ENCODE measurements at places on chromosomes 1 and 21. TPM values are rescaled to one million over a fixed set of nuclear protein-coding genes. Genes with fewer than 3 reads are reported as not detected.

The KMO gene
- total RNA-seq, result 3.6 TPM

The PCP4 gene
- 10.6 TPM for total RNA-seq

The LYPLA2 gene
- 44.0 TPM for total RNA-seq

The PLPPR5 gene
- total RNA-seq, result not detected

The CTSS gene
- 137 TPM for total RNA-seq

The OR14K1 gene
- total RNA-seq, result not detected

The CASZ1 gene
- 8.3 TPM for total RNA-seq

The TIE1 gene
- total RNA-seq, result 38.3 TPM

The PRR9 gene
- not detected for total RNA-seq

The MAP3K7CL gene
- 13.3 TPM for total RNA-seq

The FNDC10 gene
- 73.6 TPM for total RNA-seq

The HHIPL2 gene
- total RNA-seq, result not detected

The AGMAT gene
- 2.3 TPM for total RNA-seq

The ARHGAP30 gene
- total RNA-seq, result 14.6 TPM

DNA sequence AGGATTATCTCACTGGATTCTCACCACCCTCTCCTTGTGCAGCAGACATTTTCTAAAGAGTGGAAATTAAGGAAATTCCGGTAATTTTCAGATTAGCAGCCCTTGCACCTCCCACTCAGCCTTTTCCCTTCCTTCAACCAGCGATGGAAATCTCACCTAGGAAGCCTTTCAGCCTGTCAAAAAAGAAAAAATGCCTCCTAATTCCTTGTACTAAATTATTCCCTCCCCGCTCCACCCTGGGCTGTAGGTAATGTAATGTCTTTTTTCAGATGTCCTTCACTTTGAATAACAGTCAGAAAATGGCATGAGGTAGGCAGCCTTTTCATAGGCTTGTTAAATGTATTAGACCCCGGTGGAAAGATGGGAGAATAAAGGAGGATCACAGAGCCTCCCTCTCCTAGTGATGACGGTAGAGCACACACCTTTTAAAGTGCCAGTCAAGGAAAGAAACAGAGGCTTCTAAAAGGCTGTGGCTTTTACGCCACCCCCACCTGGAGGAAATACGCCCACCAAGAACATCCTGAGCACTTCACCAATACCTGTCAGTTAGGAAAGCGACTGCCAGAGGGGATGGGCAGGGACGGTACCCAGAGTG lies 62.8 kb upstream of the NEK2 start:
- no peak overlapping the region for H3K4me3 ChIP-seq
- H3K36me3 ChIP-seq, result no peaks in the 10 kb centered on the region
- peaks cover 14% of the 10 kb centered on the region for H3K4me1 ChIP-seq
- H3K27me3 ChIP-seq, result no peaks in the 10 kb centered on the region
- no peak overlapping the region for H3K27ac ChIP-seq
- DNase-seq, result no peak

DNA sequence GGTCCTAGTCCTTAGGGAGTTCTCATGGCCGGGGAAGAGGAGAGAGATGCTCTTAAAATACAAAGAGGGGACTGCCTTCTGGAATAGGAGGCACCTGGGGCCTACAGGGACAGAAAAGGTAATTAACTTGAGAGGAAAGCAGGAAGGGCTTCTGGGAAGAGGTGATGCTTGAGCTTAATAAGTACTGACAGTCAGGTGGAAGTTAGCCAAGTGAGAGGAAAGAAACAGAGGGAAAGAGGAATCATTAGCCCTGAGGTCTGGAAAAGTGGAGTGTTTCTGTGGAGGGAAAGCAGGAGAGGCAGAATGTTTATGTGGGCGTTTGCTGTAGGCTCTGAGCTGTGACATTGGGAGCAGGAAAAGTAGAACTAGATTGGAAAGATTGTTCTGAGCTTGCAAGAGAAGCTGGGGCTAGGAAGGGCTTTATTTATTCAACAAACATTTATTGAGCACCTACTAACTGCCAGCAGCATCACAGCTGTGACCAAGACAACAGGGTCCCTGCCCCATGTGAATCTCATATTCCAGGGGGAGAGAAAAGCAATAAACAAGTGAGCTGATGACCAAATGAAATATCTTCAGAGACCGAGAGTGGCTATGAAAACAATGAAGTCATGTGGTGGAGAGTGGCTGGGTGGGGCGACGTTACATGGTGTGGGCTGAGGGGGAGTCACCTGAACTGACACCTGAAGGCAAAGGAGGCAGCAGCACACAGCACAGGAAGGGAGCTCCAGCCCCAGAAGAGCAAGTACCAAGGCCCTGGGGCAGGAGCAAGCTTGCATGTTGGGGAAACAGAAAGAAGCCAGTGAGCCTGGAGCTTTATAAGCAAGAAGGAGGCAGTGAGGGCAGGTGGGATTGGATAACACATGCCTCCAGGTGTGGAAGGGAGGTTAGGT lies 4.4 kb upstream of the FNDC5 start:
- H3K27ac ChIP-seq, result no peak overlapping the region
- DNase-seq, result no peak
- H3K4me3 ChIP-seq, result no peak overlapping the region
- no peaks in the 10 kb centered on the region for H3K4me1 ChIP-seq

DNA sequence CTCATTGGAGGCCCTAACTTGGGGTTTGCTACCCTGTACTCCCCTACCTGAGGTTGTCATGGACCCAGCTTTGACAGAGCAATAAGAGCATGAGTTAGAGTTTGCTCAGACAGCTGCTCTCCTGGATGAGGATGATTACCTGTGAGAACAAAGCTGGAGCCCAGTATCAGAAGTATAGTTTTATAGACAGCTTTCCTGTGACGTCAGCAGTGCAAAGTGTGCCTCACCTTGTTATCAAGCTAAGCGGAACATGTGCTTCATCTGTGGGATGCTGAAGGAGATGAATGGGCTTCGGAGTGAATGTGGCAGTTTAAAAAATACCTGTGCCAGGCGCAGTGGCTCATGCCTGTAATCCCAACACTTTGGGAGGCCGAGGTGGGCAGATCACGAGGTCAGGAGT lies 5.4 kb upstream of the WDR47 start:
- H3K4me1 ChIP-seq, result no peaks in the 10 kb centered on the region
- DNase-seq, result peak; percentile 10
- H3K27me3 ChIP-seq, result no peaks in the 10 kb centered on the region
- no peak overlapping the region for H3K4me3 ChIP-seq
- H3K36me3 ChIP-seq, result no peaks in the 10 kb centered on the region

- no peak overlapping the region for H3K27ac ChIP-seq
- H3K36me3 ChIP-seq, result no peaks in the 10 kb centered on the region
- no peaks in the 10 kb centered on the region for H3K27me3 ChIP-seq
- DNase-seq, result no peak
- H3K4me3 ChIP-seq, result no peak overlapping the region
Observed at GRCh38 chr1:170701962-170702361, 38.0 kb downstream of the PRRX1 start.

DNA sequence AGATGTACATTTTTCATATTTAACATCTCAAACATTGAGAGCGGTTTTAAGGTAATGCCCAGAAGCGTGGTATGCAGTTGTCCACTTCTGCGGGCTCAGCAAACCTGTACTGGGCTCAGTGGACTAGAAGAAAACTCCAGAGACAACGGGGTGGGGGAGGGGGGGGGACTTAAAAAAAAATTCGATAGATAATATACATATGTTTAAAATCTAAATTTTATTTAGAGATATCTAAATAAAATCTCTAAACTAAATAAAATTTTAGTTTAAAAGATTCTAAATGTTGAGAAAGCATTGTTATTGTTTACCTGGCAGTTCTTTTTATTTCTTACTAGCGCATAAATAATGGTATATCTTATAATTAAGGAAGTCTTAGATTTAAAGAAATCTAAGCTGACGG lies 1.1 kb upstream of the IL12RB2 start:
- no peak overlapping the region for H3K27ac ChIP-seq
- peaks cover 11% of the 10 kb centered on the region for H3K4me1 ChIP-seq
- no peak overlapping the region for H3K4me3 ChIP-seq
- no peaks in the 10 kb centered on the region for H3K36me3 ChIP-seq

DNA sequence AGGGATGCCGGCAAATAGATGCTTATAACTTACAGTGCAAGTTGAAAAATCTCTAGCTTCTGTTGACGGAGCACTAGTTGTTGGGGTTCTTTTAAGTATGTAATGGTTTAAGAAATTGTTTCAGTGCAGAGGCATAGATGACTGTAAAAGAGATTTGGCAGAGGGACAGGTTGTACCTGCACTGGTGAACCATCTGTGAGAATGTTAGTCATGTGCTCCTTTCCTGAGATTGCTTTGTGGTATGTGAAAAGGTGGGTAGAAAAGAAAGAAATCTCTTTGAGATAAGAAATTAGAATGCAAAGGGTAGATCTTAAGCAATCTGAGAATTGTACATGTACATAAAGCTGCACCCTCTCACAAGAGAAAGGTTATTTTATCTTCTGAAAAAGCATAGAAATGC lies 19.4 kb downstream of the ZBTB37 start:
- no peak overlapping the region for H3K27ac ChIP-seq
- no peaks in the 10 kb centered on the region for H3K27me3 ChIP-seq
- no peak overlapping the region for H3K4me3 ChIP-seq
- H3K4me1 ChIP-seq, result no peaks in the 10 kb centered on the region
- no peak for DNase-seq

DNA sequence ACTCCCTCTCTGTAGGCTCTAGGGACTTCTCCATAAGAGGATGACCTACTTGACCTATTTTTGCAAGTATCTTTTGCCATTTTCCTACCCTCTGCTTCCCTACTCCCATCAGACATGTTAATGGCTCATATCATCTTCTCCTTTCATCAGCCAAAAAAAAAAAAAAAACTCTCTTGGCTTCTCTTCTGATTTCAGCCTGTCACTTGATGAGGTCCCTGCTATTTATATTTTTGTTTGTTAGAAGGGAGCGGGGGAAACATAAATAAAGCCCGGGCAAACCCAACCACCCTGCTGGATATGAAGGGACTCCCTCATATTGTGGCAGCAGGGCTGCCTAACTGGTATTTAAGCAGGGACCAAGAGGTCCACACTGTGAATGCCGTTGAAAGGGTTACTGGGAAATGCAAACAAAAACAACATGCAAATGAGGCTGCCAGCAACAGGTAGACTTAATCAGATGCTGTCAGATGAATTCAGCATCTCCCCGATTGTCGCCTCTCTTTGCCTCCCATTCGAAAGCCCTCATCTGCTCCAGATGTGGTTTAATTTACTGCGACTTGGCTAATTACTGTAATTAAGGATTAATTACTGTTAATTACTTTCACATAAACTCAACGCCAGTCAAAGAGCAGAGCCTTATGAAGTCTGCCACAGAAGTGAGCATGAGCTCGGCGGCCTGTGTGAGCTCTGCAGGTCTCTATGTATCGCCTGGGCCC lies 172.3 kb downstream of the PBX1 start:
- H3K27ac ChIP-seq, result no peak overlapping the region
- no peaks in the 10 kb centered on the region for H3K36me3 ChIP-seq
- H3K4me1 ChIP-seq, result peaks cover 4% of the 10 kb centered on the region

GRCh38 chr1:87399264-87399663 lies 70.6 kb downstream of the LMO4 start:
- H3K36me3 ChIP-seq, result no peaks in the 10 kb centered on the region
- H3K27ac ChIP-seq, result no peak overlapping the region
- no peak for DNase-seq
- no peaks in the 10 kb centered on the region for H3K4me1 ChIP-seq
- H3K27me3 ChIP-seq, result no peaks in the 10 kb centered on the region

DNA sequence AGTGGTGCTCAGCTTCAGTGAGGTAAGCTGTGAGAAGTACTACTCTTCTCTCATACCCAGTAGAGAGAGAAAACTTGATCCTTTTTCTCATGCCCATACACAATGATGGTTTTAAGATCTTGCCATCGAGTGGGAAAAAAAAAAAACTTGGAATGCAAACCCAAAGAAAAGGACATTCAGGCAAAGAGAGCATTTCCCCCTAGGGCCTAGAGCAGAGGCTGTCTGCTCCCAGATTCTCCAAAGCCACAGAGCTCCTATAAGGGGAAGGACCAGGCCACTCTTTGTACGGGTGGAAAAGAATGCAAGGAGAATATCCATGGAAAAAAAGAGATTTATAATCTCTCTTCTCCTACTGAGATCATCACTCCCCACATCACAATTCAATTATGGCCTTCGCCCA lies 34.9 kb downstream of the MROH9 start:
- H3K4me1 ChIP-seq, result no peaks in the 10 kb centered on the region
- H3K36me3 ChIP-seq, result no peaks in the 10 kb centered on the region
- no peak for DNase-seq
- H3K27ac ChIP-seq, result no peak overlapping the region
- H3K4me3 ChIP-seq, result no peak overlapping the region

DNA sequence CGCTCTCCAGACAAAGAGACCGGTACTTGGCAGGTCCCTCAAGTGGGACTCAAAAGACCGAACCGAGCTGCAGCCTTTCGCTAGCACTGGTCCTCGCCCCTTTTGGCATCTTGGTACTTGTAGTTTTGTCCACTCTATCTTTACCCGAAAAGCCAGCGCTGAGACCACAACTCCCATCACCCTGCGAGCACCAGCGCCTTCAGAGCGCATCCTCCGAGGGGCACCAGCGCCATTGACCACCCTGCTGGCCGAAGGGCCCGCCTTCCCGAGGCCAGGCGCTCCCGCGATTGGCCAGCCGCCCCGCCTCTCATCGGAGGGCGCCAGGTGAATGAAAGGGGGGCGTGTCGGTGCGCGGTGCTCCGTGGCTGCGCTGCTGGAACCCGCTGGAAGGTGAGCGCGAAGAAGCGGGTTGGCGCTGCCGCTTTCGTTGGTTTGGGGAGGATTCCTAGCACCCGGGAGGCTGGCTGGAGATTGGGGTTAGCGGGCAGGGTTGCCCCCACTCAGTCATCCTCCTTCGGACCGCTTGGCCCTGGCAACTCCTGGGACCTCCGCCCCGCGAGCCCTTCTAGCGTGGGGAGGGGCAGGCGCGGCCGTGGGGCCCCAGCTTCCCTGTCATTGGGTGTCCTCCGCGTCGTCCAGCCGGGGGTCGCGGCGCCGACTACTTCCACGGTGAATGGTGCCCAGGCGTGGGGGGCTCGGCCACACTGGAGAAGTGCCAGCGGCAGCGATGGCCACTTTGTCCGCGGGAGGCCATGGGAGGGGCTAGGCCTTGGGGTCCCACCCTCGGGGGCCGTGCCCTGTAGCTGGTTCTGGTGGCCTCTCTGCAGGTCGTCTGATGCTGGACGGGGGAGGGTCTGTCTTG lies at the start of gene ZBTB8B:
Gene ZBTB8B (plus strand): TSS at position 357 of the 862 bp plus-strand sequence. CDS start 5,553 bp downstream, outside the sequence.
- peak; percentile 79 for DNase-seq
- H3K4me1 ChIP-seq, result peaks cover 4% of the 10 kb centered on the region
- no peaks in the 10 kb centered on the region for H3K27me3 ChIP-seq
- H3K36me3 ChIP-seq, result no peaks in the 10 kb centered on the region
- no peak within 1 kb of the TSS for H3K27ac ChIP-seq

- no peak overlapping the region for H3K4me3 ChIP-seq
- H3K36me3 ChIP-seq, result no peaks in the 10 kb centered on the region
- H3K27me3 ChIP-seq, result no peaks in the 10 kb centered on the region
- H3K4me1 ChIP-seq, result peaks cover 21% of the 10 kb centered on the region
Observed at GRCh38 chr1:108817016-108817415, 39.9 kb downstream of the AKNAD1 start.

GRCh38 chr1:15352128-15352957 lies 57.3 kb upstream of the EFHD2 start:
- no peaks in the 10 kb centered on the region for H3K27me3 ChIP-seq
- H3K4me3 ChIP-seq, result no peak overlapping the region
- no peak overlapping the region for H3K27ac ChIP-seq
- peak; percentile 61 for DNase-seq
- H3K4me1 ChIP-seq, result no peaks in the 10 kb centered on the region
- no peaks in the 10 kb centered on the region for H3K36me3 ChIP-seq

GRCh38 chr1:240342251-240342625 lies 250.6 kb downstream of the FMN2 start:
- no peak for DNase-seq
- H3K27ac ChIP-seq, result no peak overlapping the region
- H3K36me3 ChIP-seq, result no peaks in the 10 kb centered on the region
- H3K4me3 ChIP-seq, result no peak overlapping the region
- no peaks in the 10 kb centered on the region for H3K27me3 ChIP-seq
